Peyer's patch (tissue), 4 donors: ENCODE measurements at places on chromosomes 4 and X. TPM values are rescaled to one million over a fixed set of nuclear protein-coding genes. Genes with fewer than 3 reads are reported as not detected.

- DNase-seq, result no peak
- no peaks in the 10 kb centered on the region for H3K36me3 ChIP-seq
- H3K4me3 ChIP-seq, result no peak overlapping the region
- no peaks in the 10 kb centered on the region for H3K27me3 ChIP-seq
- H3K4me1 ChIP-seq, result no peaks in the 10 kb centered on the region
Measured at GRCh38 chrX:19091596-19091995, 30.7 kb downstream of the ADGRG2 start.

GRCh38 chr4:84917086-84917821 is 49.2 kb downstream of the WDFY3 start:
- no peak overlapping the region for H3K27ac ChIP-seq
- no peaks in the 10 kb centered on the region for H3K36me3 ChIP-seq
- no peaks in the 10 kb centered on the region for H3K27me3 ChIP-seq

- no peaks in the 10 kb centered on the region for H3K27me3 ChIP-seq
- H3K36me3 ChIP-seq, result no peaks in the 10 kb centered on the region
- H3K4me1 ChIP-seq, result no peaks in the 10 kb centered on the region
- DNase-seq, result no peak
- H3K4me3 ChIP-seq, result no peak overlapping the region
Measured at GRCh38 chr4:136829280-136829679, 703.0 kb downstream of the PCDH18 start.

Gene BST1
- total RNA-seq, result 62.5 TPM

GRCh38 chr4:1255699-1256098 is 6.8 kb upstream of the CTBP1 start:
- no peaks in the 10 kb centered on the region for H3K36me3 ChIP-seq
- no peak for DNase-seq
- no peaks in the 10 kb centered on the region for H3K27me3 ChIP-seq

DNA sequence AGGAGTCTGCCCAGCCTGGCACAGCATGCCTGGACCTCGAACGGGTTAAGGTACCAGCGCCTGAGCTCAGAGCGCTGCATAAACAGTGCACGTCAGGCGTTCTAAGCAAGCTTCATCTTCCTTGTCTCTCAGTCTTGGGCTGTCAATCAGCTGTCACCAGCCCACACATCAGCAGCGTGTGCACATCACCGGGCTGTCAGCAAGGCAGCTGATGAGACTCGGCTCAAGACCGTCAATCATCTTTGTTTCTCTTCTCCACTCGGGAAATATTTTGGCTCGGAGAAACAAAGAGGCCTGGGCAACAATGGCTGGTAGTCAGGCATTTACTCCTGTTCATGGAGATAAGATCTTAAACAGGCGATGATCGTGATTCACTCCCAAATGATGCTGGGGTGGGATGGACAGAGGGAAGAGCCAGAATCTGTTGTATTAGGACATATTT is 141.3 kb downstream of the LDB2 start:
- no peaks in the 10 kb centered on the region for H3K4me1 ChIP-seq
- H3K4me3 ChIP-seq, result no peak overlapping the region
- no peaks in the 10 kb centered on the region for H3K27me3 ChIP-seq
- no peak for DNase-seq

Gene SYN1
- not detected for total RNA-seq

DNA sequence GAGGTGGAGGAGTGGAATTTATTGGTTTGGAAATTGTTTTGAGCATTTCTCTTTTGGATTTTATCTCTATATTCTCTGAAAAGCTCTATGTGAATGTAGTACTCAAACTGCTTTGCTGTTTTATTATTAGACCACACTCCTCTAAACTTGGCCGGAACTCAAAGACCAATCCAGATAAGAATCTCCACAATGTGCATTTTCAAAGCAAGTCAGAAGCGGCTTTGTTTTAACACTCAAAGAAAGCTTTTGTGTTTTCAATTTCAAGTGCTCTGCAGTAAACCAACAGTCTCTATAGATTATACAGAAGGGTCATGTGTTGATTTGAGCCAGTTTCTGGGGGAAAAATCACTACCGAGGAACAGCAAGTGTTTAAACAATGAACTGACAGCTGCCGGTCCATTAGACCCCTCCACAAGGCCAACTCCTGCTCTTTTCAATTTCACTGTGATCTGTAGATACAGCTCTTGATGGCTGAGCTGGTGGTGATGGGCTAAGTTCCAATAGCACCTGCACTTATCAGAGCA is 79.4 kb downstream of the FTHL17 start:
- DNase-seq, result no peak
- H3K27ac ChIP-seq, result no peak overlapping the region
- no peaks in the 10 kb centered on the region for H3K36me3 ChIP-seq
- no peak overlapping the region for H3K4me3 ChIP-seq
- H3K27me3 ChIP-seq, result no peaks in the 10 kb centered on the region

GRCh38 chr4:78056265-78057129 is 626 bp upstream of the FRAS1 start:
- peak; percentile 58 for DNase-seq
- no peaks in the 10 kb centered on the region for H3K36me3 ChIP-seq
- peaks cover 13% of the 10 kb centered on the region for H3K4me1 ChIP-seq
- no peaks in the 10 kb centered on the region for H3K27me3 ChIP-seq
- peak overlapping the region; percentile 3 for H3K27ac ChIP-seq
- H3K4me3 ChIP-seq, result peak overlapping the region; percentile 48

- no peaks in the 10 kb centered on the region for H3K27me3 ChIP-seq
- H3K4me3 ChIP-seq, result no peak overlapping the region
- no peak overlapping the region for H3K27ac ChIP-seq
- H3K36me3 ChIP-seq, result peaks cover 53% of the 10 kb centered on the region
- no peaks in the 10 kb centered on the region for H3K4me1 ChIP-seq
Measured at GRCh38 chr4:2728806-2729532, 27.2 kb downstream of the TNIP2 start.

DNA sequence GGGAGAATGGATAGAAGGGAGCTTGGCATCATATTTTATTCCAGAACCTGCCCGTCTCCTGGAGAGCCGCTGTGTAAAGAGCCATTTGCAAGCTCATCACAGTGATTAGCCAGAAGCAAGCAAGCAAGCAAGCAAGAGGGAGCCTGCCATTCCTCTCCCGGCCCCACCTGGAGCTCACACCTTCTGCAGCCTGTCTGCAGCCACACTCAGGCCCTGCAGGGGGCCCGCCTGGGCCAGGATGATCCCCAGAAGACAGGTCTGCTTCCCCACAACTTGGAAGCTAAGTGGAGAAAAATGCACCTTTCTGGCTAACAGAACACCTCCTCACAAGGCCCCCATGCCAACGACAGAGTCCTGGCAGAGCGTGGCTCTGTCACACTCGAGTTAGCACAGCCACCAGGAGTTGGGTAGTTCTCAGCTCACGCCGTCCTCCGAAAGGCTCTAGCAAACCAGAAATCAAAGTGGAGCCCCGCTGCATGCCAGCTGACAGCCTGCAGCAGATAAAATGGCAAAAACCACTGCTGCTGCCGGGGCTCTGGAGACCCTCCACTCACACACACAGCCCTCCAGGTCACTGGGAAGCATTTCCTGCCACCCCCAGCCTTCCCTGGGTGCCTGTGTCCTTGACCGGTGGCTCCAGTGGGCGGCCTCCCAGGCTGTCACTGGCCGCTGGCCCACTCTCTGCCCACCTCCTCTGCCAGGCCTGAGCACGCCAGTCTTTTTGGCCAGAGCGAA is 54.9 kb downstream of the DCTD start:
- no peaks in the 10 kb centered on the region for H3K27me3 ChIP-seq
- H3K27ac ChIP-seq, result no peak overlapping the region
- H3K36me3 ChIP-seq, result no peaks in the 10 kb centered on the region
- H3K4me1 ChIP-seq, result no peaks in the 10 kb centered on the region
- DNase-seq, result no peak

Gene LRCH2
- 1.6 TPM for total RNA-seq

DNA sequence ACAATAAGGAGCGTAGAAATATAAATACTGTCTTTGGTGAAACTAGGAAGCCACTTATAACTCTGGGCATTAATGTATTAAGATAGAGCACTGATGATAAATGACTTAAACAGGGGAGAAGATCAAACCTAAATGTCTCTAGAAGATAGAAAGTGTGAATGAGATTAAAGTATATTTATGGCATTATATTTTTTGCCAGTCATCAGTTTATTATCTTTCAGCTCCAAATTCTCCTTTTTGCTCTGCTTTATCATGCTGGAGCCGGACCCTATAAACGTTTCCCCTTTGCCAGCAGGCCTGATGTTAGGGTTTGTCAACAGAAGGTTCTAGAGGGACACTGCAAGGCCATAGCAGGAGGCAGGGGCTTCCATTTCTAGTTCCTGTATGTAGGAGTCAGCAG is 76.4 kb downstream of the TBC1D19 start:
- DNase-seq, result no peak
- no peak overlapping the region for H3K27ac ChIP-seq
- no peaks in the 10 kb centered on the region for H3K4me1 ChIP-seq
- no peaks in the 10 kb centered on the region for H3K27me3 ChIP-seq
- H3K36me3 ChIP-seq, result no peaks in the 10 kb centered on the region
- H3K4me3 ChIP-seq, result no peak overlapping the region

DNA sequence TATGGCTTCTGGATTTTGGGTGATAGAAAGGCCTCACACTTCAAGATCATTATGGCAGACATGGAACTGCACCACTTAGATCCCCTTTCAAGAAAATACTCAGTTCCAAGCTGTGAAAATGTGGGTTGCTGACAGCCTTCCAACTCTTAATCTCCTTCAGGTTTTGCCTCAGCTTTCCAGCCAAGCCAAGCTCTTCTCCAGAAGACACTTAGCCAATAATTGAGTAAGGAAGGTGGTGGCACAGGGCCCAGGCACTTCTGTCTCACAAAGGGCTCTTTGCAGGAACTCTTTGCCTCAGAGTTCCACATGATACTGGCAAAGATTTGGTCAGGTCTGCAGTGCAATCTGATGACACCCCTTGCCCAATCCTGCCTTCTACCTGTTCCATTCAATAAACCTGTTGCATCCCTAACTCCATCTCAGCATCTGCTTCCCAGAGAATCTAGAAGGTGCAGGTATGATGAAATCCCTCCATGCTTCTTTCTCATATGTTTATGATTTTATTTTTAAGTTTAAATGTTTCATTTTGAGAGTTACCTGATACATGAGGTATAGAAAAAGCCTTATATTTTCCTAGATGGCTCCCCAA is 30.6 kb downstream of the ANXA5 start:
- H3K4me3 ChIP-seq, result no peak overlapping the region
- H3K4me1 ChIP-seq, result no peaks in the 10 kb centered on the region
- no peaks in the 10 kb centered on the region for H3K36me3 ChIP-seq
- H3K27ac ChIP-seq, result no peak overlapping the region

- H3K27ac ChIP-seq, result no peak overlapping the region
- no peaks in the 10 kb centered on the region for H3K36me3 ChIP-seq
- DNase-seq, result no peak
- no peak overlapping the region for H3K4me3 ChIP-seq
- no peaks in the 10 kb centered on the region for H3K27me3 ChIP-seq
Measured at GRCh38 chrX:69019073-69019890, 146.0 kb downstream of the PJA1 start.

DNA sequence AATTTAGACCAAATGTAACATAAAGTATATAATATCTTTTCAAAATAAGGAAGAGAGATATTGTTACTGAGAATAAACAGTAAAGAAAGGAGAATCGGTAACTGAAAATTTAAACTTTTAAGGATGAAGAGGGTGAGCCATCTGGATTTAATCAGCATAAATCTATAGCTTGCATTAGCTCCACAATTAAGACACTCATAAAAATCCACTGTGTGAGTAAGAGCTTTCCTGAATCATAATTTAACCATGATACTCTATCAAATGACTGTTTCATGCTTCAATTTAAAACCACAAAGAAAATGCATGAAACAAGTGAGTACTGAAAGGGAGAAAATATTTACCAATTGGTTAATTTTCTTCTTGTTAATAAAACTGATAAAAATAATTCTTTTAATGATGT is 951.5 kb upstream of the SLIT2 start:
- no peaks in the 10 kb centered on the region for H3K27me3 ChIP-seq
- no peak overlapping the region for H3K27ac ChIP-seq
- H3K4me1 ChIP-seq, result no peaks in the 10 kb centered on the region

GRCh38 chr4:15234116-15234855 is 193.5 kb upstream of the C1QTNF7 start:
- no peaks in the 10 kb centered on the region for H3K4me1 ChIP-seq
- H3K4me3 ChIP-seq, result no peak overlapping the region
- no peaks in the 10 kb centered on the region for H3K27me3 ChIP-seq
- H3K36me3 ChIP-seq, result no peaks in the 10 kb centered on the region
- no peak for DNase-seq

Gene CCDC158
- total RNA-seq, result not detected
